ENCODE measurements at places on chromosomes 3 and 15.

DNA sequence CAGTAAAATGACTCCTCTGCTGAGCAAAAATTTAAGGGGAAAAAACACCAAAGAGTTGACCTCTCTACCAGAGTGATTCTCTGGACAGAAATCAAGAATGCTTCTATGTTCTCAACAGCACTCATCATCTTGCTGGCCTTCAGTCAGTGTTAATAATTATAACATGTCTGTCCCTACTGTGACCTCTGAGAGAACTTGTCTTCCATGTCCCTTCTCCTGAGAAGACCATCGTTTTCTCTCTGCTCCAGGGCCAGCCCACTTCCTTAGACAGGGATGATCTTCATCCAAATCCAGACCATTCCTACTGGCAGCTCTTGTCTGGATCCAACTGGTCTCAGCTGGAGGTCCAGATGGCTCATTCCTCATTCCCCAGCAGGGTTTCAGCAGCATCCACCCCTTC lies 139.0 kb upstream of the NECTIN3 start:
- no peak for DNase-seq

DNA sequence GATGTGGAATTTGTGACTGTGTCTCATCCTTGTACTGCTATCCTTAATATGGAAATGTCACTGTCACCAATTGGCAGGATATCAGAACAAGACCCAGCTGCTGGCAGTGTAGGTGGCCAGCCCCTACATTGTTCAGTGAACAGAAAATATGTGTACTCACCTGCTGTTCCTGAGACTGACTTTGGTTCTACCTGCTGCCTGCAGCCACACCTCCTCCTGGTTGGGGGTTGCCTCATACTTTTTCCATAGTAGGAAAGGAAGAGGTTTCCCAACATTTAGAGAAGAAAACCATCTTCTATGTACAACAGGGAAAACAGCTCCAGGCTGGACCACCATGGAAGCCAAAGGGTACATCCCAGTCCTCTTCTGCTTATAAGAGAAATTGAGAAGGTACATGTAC lies 35.9 kb downstream of the SLC12A1 start:
- DNase-seq: no peak

DNA sequence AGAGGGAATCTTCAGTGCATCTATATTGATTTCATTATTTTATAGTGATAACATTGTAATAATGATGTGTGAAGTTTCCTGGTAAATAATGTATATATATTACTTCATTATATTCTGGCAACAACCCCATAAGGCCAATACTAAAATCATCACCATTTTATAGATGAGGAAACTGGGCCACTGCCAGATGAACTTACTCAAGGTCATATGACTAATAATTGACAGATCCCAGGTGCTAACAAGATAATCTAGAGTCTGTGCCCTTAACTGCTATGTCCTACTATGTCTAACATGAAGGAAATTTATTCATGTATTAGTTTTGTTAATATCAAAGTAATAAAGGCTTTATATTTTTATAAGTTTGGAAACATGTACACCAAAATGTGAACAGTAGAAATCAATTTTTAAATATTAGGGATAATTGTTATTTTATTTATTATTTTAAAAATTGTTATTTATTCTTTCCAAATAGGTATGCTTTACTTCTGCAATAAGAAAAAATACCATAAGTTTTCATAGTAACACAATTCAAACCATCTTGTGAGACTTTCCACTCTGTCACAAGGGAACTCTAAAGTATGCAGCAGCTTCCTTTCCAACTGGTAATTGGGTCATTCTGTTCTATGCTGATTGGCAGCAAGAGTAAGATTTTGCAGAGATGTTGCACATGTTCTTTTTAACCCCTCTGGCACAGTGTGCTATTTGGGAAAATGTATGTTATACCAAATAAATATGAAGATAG lies 90.8 kb upstream of the CMC1 start:
- no peak for DNase-seq

DNA sequence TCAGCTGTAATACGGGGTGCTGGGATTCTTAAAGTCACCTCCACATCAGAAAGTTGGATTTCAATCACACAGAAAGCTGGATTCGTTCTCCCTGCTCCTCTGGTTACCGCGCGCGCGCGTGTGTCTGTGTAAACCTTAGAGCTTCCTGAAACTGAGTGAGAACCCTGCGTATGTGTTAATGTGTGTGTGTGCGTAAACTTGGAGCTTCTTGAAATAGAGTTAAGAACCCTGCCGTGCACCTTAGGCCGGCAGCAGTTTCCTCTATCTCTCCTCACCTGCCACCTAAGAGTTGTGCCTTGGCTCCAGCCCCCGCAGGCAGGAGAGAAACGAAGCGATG lies 531 bp downstream of the LZTFL1 start:
- DNase-seq: no peak

DNA sequence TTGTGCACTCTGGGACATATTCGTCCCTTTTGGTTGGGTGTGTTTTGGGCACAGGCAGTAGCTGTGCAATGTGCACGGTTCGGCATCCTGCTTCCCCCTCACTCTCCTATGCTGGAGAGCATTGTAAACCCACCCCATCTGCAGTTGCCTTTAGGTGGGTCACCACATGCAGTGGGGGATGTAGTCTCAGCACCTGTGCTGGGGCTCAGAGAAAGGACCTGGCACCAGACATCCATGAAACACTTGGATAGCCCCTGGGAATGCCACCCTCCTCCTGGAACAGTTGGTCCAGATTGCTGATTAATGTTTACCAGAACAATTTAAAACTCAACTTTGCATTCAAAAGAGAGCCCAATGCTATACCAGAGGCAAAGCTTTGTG lies 123.9 kb upstream of the MEF2A start:
- DNase-seq: no peak

GRCh38 chr3:127693336-127693843 lies 20.6 kb downstream of the ABTB1 start:
- no peak for DNase-seq

GRCh38 chr15:63296195-63296594 lies 18.8 kb downstream of the APH1B start:
- no peak for DNase-seq

GRCh38 chr15:68843425-68844311 lies 23.0 kb upstream of the ANP32A start:
- no peak for DNase-seq

DNA sequence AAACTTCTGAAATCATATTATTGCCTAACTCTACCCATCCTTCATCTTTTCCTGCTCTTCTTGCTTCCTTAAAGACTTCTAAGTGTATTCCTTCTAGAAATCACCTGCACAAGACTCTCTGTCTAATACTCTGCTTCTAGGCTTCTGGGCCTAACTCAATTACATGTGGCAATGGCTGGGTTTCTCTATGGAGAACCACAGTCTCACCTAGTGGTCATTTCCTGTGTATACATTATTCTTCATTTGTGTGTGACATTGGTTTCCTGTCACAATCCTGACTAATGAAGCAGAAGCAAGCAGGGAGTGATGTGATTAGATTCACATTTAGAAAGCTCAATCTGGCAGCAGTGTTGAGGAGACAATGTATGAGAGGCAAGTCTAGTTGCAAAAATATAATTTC lies 16.9 kb upstream of the CLDN1 start:
- DNase-seq: no peak

- no peak for DNase-seq
These were observed 26.5 kb upstream of the ACTC1 start for GRCh38 chr15:34821831-34822230.

DNA sequence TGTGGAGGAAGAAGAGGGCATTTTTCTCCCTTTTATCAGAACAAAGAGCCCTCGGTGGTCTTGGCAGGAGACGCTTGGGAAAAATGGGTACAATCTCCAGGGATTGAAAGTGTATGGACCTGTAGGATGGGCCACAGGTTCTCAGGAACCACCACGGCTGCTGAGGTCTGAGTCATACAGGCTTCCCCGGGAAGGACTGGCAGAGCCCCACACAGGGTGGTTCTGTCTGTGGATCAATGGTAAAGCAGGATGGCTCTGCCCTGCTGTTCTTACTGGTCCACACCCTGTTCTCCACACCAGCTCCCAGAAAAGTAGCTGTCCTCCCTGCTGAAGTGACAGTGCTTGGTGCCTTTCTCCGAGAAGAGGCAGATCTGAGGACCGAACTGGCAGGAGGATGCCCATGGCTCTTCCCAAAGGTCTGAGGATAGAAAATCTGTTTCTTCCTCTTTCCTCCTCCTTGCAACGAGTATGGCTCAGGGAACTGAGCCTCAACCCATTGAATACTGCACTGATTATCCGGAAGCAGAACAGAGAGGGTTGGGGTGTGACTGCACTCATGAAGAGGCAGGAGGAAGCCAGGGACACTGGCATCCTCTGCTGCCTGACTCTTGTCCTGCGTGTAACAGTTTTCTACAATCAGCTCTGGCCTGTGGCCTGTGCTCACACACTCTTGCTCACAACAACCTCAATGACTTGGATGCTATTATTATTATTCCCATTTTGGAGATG lies 39.0 kb downstream of the KIF9 start:
- no peak for DNase-seq

GRCh38 chr3:106303766-106304165 lies 435.0 kb upstream of the CBLB start:
- no peak for DNase-seq

DNA sequence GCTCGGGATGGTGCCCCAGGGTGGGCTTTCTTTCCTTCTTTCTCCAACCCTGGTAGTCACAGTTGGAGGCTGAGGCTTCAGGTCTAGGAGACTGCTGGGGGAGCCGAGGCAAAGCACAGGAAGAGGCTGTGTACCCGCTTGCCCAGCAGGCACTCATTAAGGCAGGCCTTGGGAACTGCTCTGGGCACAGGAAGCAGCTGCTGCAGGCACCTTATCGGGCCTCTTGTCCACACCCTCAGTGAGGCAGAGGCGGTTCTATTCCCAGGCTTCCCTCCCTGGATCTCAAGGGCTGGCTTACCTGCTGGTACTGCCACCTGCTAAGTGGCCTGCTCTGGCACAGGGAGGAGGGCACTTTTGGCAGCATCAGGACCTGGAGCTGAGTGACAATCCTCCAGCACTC lies 15.8 kb upstream of the GRM2 start:
- DNase-seq: no peak

DNA sequence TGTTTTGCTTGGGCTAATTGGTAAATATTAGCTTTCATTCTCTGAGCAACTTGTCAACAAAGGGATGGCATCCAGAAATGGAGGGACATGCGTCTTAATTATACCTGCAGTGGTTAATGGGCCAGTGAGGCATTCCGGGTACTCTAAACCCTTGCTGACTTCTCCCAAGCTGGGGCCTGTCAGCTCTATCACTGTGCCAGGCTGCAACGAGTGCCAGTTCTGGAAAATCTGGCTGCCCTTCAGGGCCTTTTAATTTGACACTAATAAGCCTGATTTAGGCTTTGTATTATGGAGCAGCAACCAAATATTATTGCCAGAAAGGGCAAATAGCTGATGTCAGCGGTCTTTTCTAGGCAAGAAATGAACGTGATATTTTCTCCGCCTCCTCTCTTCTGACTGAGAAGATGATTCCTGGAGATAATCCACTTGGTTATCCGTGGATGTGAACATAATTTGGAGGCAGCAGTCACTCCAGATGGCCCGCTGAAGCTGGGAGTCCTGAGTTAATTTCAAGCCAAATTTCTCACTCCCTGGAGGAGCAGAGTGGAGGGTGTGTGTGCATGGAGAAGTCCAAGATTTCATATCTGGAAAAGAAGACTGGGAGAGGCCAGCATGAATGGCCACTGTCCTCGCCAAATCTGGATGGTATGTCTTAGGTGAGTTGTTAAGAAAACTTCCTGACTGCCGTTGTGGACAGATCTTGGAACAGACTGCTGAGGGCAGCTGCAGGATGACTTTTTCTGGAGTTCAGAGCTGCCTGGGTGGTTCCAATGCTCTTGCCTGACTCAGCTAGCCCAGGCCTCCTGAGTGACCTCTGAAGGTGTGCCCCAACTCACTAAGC lies 44.4 kb upstream of the PSMD6 start:
- no peak for DNase-seq

DNA sequence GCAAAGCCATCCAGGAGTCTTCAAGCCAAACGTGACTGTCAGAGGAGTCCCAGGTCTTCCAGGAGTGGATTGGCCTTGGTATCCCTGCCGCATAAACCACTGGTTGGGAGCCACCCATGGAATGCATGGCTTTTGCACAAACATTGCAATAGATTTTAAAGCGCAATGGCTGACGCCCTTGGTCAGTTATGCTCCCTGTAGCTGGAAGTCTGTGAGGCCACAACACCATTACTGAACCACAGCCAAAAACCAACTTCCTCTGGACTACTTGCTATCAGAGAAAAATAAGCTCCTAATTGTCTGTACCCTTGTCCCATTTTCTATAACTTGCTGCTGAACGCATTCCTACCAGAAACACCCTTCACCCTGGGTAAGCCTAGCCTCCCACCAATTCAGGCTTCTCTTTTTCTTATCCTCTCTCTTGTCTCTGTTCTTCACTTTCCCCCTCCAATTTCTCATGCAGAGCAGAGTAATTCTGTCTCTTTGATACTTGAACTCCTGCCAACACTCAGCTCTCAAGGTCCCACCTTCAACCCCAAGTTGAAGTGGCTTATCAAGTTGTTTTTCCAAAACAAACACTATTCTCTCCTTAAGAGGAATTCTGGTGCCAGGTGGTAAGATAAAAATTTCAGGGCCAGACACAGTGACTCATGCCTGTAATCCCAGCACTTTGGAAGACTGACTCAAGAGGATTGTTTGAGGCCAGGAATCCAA lies 176.4 kb upstream of the UBE2E1 start:
- DNase-seq: no peak

- DNase-seq: no peak
These were observed 292.9 kb upstream of the NR2F2 start for GRCh38 chr15:96037584-96037983.

DNA sequence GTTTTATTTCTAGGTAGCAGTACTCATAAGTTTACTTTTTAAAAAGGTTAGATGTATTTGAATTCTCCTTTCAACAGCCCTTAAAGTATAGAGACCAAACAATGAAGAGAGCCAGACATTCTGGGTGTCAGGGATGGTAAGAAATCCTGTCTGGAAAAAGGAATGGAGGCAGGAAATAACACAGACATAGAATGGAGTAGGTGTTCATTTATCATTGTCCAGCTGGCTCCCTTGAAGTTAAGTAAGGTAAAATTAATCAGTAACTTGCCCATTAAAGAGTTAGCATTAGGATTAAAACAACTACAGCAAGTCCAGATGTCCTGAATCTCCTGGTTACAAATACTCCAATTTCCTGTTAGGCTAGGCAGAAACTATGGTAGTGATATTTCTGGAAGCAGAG lies 13.5 kb upstream of the SUCNR1 start:
- no peak for DNase-seq

All from H54 (cell line).